ENCODE measurements at places on chromosomes 3 and 15. TPM values are rescaled to one million over a fixed set of nuclear protein-coding genes. Genes with fewer than 3 reads are reported as not detected.
A peak's percentile ranks its signal among the peaks of the same experiment; 100 is the strongest.

DNA sequence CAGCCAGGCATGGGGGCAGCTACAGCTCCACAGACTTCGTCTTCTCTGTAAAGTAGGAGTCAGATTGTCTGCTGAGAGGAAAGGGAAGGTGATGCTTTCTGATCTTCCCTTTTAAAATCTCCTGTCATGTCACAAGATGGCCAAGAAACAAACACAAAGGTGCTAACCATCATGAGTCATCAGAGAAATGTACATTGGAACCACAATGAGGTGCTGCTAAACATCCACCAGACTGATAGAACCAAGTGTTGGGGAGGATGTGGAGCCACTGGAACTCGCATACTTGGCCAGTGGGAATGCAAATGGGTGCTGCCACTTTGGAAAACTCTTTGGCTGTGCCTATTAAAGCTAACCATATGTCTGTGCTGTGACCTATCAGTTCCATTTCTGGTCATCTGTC lies 268.8 kb downstream of the SLCO3A1 start:
- no peaks in the 10 kb centered on the region for H3K27me3 ChIP-seq
- peaks cover 3% of the 10 kb centered on the region for H3K4me1 ChIP-seq
- DNase-seq: no peak
- H3K4me3 ChIP-seq: no peak overlapping the region
- H3K27ac ChIP-seq: no peak overlapping the region

DNA sequence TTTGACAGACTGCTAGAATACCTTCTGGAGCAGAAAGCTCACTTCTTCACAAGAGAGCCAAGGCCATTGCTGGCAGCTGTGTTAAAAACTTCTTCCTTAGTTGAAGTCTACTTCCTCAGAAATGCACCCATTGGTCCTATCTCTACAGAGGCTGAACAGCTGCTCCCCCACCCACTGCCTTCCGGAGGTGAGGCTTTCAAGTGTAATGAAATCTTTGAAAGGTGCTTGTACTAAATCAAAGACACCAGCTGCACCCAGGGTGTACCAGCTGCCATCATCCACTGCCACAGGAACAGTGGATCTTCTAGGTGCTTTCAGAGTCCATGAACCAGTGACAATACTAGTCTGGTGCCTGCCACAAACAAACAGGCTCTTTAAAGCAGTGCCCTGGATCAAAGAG lies 26.4 kb upstream of the HERC1 start:
- DNase-seq: no peak
- H3K4me1 ChIP-seq: no peaks in the 10 kb centered on the region
- no peaks in the 10 kb centered on the region for H3K36me3 ChIP-seq
- H3K27me3 ChIP-seq: no peaks in the 10 kb centered on the region

GRCh38 chr3:99286266-99286845 lies 352.0 kb upstream of the COL8A1 start:
- no peak for DNase-seq
- H3K36me3 ChIP-seq: no peaks in the 10 kb centered on the region
- no peaks in the 10 kb centered on the region for H3K4me1 ChIP-seq
- H3K27ac ChIP-seq: no peak overlapping the region

- H3K27ac ChIP-seq: no peak overlapping the region
- no peak for DNase-seq
- peaks cover 10% of the 10 kb centered on the region for H3K27me3 ChIP-seq
- H3K4me1 ChIP-seq: no peaks in the 10 kb centered on the region
- H3K4me3 ChIP-seq: no peak overlapping the region
- no peaks in the 10 kb centered on the region for H3K36me3 ChIP-seq
These were observed 3.6 kb upstream of the RBPMS2 start for GRCh38 chr15:64779024-64779423.

- no peak overlapping the region for H3K4me3 ChIP-seq
- H3K4me1 ChIP-seq: no peaks in the 10 kb centered on the region
- H3K36me3 ChIP-seq: peaks cover 53% of the 10 kb centered on the region
- no peak overlapping the region for H3K27ac ChIP-seq
- no peak for DNase-seq
These were observed 21.3 kb downstream of the RTF1 start for GRCh38 chr15:41438206-41438605.

DNA sequence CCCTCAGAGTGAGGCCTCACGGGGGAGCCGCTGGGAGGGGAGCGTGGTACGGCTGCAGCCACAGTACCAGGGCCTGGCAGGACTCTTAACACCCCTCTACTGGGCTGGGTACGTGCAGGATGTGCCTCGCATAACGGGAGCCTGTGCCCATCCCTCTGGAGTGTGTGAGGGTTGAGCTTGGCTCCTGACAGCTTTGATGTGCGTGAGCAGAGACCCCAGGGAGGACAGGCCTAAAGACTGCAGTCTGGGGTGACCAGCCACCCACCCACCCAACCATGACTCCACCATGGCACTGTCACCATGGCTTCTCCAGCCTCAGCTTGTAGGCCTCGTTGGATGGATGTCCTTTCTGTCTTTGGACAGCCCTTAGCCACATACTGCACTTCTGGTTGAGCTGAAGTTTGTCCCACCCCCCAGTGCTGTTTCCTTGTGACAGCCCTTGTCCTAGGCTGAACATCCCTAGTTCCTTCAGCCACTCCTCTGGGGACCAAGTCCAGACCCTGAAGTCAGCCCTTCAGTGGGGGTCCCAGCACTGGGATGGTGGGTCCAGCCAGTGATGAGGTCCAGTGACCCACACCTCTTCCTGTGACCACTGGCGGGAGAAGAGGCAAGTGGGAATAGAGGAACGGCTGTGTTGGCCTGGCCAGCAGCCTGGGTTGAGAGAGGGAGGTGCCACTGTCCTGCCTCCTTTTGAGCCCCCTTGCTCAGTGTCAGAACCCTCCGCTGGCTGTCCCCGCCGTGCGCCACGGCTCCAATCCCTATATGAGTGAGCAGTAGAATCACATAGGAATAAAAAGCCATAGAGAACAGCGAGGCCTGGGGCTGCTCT lies 6.1 kb downstream of the GLYCTK start:
- DNase-seq: peak; percentile 16
- no peak overlapping the region for H3K4me3 ChIP-seq
- H3K36me3 ChIP-seq: peaks cover 36% of the 10 kb centered on the region
- no peak overlapping the region for H3K27ac ChIP-seq

DNA sequence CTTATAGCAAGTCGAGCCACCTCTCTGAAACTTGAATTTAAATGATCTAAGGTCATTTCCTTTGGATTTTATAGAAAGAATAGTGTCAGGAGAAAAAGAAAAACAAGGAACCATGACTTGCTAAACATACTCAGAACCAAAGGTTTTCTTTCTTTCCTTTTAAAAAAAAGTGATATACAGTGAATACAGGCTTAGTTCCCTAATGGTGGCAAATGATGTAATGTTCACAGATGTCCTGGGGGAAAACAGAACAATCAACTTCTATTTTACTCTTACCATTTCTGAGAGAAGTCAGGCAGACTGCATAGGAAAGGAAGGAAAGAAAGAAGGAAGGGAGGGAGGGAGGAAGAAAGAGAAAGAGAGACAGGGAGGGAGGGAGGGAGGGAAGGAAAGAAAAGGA lies 56.5 kb downstream of the ST6GAL1 start:
- no peak overlapping the region for H3K27ac ChIP-seq
- no peaks in the 10 kb centered on the region for H3K4me1 ChIP-seq
- peaks cover 10% of the 10 kb centered on the region for H3K36me3 ChIP-seq

GRCh38 chr15:61421938-61422337 lies 192.8 kb upstream of the RORA start:
- no peak overlapping the region for H3K4me3 ChIP-seq
- no peaks in the 10 kb centered on the region for H3K27me3 ChIP-seq
- H3K36me3 ChIP-seq: no peaks in the 10 kb centered on the region
- no peak overlapping the region for H3K27ac ChIP-seq
- H3K4me1 ChIP-seq: no peaks in the 10 kb centered on the region

DNA sequence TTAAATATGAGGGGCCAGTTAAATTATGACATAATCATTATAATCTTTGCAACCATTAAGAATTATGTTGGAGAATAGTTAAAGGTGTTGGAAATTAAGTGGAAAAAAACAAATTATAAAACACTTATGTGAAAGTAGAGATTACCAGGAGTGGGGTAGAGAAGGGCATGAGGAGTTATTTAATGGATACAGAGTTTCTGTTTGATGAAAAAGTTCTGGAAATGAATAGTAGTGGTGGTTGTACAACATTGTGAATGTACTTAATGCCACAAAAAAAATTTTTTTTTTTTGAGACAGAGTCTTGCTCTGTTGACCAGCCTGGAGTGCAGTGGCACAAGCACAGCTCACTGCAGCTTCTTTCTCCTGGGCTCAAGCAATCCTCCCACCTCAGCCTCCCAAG lies 25.1 kb upstream of the TNIK start:
- H3K4me1 ChIP-seq: no peaks in the 10 kb centered on the region
- H3K27me3 ChIP-seq: no peaks in the 10 kb centered on the region
- no peak overlapping the region for H3K27ac ChIP-seq
- no peak overlapping the region for H3K4me3 ChIP-seq
- DNase-seq: no peak

DNA sequence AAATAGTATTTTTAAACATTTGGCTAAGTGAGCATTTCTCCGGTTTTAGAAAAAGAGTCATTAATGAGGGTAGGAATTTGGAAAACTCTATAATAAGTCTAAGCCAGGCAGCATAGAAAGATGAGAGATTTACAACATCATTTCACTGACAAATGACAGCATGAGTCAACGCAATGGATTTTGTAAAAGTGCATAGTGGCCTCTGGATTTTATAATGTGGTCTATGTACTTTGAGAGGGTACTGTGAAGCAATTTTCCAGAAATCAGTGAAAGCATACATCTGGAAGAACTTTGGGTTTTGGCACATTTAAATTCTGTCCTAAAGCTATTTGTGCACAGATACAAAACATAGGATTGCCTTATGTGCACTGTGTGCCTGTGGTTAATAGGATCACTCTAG lies 130.8 kb upstream of the CCNL1 start:
- no peak for DNase-seq
- no peaks in the 10 kb centered on the region for H3K36me3 ChIP-seq
- no peaks in the 10 kb centered on the region for H3K27me3 ChIP-seq
- H3K27ac ChIP-seq: no peak overlapping the region

- no peak overlapping the region for H3K4me3 ChIP-seq
- no peak overlapping the region for H3K27ac ChIP-seq
- H3K27me3 ChIP-seq: no peaks in the 10 kb centered on the region
- peaks cover 47% of the 10 kb centered on the region for H3K4me1 ChIP-seq
These were observed 4.3 kb downstream of the PPIB start for GRCh38 chr15:64158363-64159134.

GRCh38 chr3:128311441-128311844 lies 155.2 kb downstream of the DNAJB8 start:
- no peaks in the 10 kb centered on the region for H3K27me3 ChIP-seq
- H3K36me3 ChIP-seq: no peaks in the 10 kb centered on the region
- no peaks in the 10 kb centered on the region for H3K4me1 ChIP-seq
- no peak overlapping the region for H3K4me3 ChIP-seq
- no peak overlapping the region for H3K27ac ChIP-seq
- DNase-seq: no peak

GRCh38 chr15:101068961-101069653 lies 149.9 kb downstream of the LRRK1 start:
- H3K36me3 ChIP-seq: peaks cover 29% of the 10 kb centered on the region
- H3K4me3 ChIP-seq: no peak overlapping the region
- peak overlapping the region; percentile 56 for H3K27ac ChIP-seq
- H3K27me3 ChIP-seq: no peaks in the 10 kb centered on the region
- peak; percentile 45 for DNase-seq

GRCh38 chr3:162517110-162517509 lies 1020.5 kb downstream of the OTOL1 start:
- no peaks in the 10 kb centered on the region for H3K4me1 ChIP-seq
- no peaks in the 10 kb centered on the region for H3K27me3 ChIP-seq
- H3K27ac ChIP-seq: no peak overlapping the region
- no peaks in the 10 kb centered on the region for H3K36me3 ChIP-seq
- H3K4me3 ChIP-seq: no peak overlapping the region

- H3K27ac ChIP-seq: no peak overlapping the region
- H3K36me3 ChIP-seq: no peaks in the 10 kb centered on the region
- no peak overlapping the region for H3K4me3 ChIP-seq
- H3K27me3 ChIP-seq: no peaks in the 10 kb centered on the region
These were observed 267.6 kb upstream of the TBC1D5 start for GRCh38 chr3:18010001-18010400.

GRCh38 chr15:23647421-23648370 lies at the start of gene MAGEL2:
Gene MAGEL2, minus strand, starts transcription at chr15:23647867. Its CDS starts 125 bp downstream, at chr15:23647742.
- H3K4me1 ChIP-seq: no peaks in the 10 kb centered on the region
- peak; percentile 28 for DNase-seq
- no peak within 1 kb of the TSS for H3K27ac ChIP-seq
- peaks cover 17% of the 10 kb centered on the region for H3K27me3 ChIP-seq

- no peak overlapping the region for H3K27ac ChIP-seq
- no peaks in the 10 kb centered on the region for H3K36me3 ChIP-seq
- no peaks in the 10 kb centered on the region for H3K4me1 ChIP-seq
These were observed 46.1 kb upstream of the RASGRP1 start for GRCh38 chr15:38610748-38611147.

GRCh38 chr15:91456921-91457320 lies 356.9 kb downstream of the SV2B start:
- DNase-seq: no peak
- H3K36me3 ChIP-seq: no peaks in the 10 kb centered on the region

GRCh38 chr3:97942801-97943546 lies 29.3 kb downstream of the RIOX2 start:
- H3K4me1 ChIP-seq: no peaks in the 10 kb centered on the region
- H3K27ac ChIP-seq: no peak overlapping the region
- no peak for DNase-seq
- peaks cover 78% of the 10 kb centered on the region for H3K36me3 ChIP-seq

- no peak for DNase-seq
- no peak overlapping the region for H3K27ac ChIP-seq
These were observed 9.9 kb downstream of the RARB start for GRCh38 chr3:25437953-25438352.

GRCh38 chr3:60948488-60948887 lies 302.8 kb downstream of the FHIT start:
- H3K4me1 ChIP-seq: no peaks in the 10 kb centered on the region
- H3K4me3 ChIP-seq: no peak overlapping the region
- H3K27me3 ChIP-seq: no peaks in the 10 kb centered on the region
- no peaks in the 10 kb centered on the region for H3K36me3 ChIP-seq

GRCh38 chr3:115381573-115381912 lies 234.5 kb upstream of the ZBTB20 start:
- no peak for DNase-seq
- no peaks in the 10 kb centered on the region for H3K27me3 ChIP-seq
- H3K4me1 ChIP-seq: no peaks in the 10 kb centered on the region
- H3K36me3 ChIP-seq: no peaks in the 10 kb centered on the region
- no peak overlapping the region for H3K27ac ChIP-seq

DNA sequence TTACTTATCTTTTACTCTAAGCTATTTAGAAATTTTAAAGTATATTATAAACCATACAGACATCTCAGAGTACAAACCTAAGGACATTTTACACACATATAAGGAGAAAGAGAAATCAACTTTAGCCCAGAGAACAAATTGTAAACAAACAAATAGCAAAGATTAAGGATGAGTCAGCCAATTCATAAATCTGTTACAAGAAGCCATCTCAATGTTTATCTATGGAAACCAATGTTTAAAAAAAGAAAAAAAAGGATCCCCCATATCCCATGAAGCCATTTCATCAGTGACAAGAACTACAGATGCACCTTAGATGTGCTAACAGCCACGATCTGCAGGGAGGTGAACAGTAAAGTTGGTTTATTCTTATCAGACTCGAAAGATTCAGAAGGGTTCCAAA lies 437.1 kb downstream of the SHQ1 start:
- peaks cover 65% of the 10 kb centered on the region for H3K4me1 ChIP-seq
- H3K4me3 ChIP-seq: no peak overlapping the region
- H3K27me3 ChIP-seq: no peaks in the 10 kb centered on the region
- no peaks in the 10 kb centered on the region for H3K36me3 ChIP-seq
- no peak overlapping the region for H3K27ac ChIP-seq

The SIDT1 gene
- total RNA-seq: 5.3 TPM

The ECE2 gene
- not detected for total RNA-seq

The WDR5B gene
- total RNA-seq: 6.4 TPM

The ZPLD1 gene
- not detected for total RNA-seq

The ROPN1B gene
- 0.50 TPM for total RNA-seq

The SNX4 gene
- 36.8 TPM for total RNA-seq

The DZIP3 gene
- total RNA-seq: 13.5 TPM

The GOLGA8S gene
- total RNA-seq: 0.53 TPM

The EXD1 gene
- not detected for total RNA-seq

Data from lower lobe of right lung (tissue), 2 donors.